HT1080 (cell line): ENCODE measurements at places on chromosomes 4 and X.
A peak's percentile ranks its signal among the peaks of the same experiment; 100 is the strongest.

DNA sequence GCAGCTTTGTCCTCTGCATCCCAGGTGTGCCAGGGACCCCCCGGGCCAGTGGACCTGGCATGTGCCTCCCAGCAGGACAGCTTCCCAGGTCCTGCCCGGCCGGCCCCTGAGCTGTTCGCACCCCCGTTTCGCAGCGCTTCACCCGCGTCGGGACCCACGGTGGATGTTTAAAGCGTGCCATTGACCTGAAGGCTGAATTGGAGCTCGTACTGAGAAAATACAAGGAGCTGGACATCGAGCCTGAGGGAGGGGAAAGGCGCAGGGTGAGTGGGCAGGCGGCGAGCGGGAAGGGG lies 7.9 kb downstream of the UVSSA start:
- no peak for DNase-seq

GRCh38 chr4:106614441-106614840 lies 245.9 kb upstream of the GIMD1 start:
- DNase-seq = no peak

DNA sequence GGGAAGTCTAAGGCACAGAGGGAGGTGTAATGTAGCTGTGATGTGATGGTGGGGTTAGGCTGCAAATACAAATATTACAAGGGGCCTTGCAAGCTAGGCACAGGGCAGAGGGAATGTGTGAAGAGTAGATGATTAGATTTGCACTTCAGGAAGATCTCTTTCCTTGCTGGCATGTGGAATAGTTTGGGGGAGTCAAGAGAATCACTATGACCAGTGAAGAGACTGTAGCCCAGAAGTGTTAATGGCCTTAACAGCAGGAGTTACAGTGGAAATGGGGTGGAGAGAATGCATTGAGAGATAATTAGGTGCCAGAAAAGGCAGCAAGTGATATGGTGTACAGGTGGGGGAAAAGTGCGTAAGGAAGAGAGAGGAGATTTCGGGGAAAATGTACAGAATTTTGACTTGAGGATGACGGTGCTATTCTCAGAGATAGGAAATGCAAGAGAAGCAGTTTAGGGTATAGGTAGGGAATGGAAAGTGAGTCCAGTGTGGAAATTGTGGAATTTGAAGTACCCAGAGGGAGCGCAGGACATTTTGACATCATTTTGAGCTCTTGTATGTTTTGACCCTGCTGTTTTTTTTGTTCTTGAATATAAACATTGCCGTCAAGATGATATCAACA lies 10.2 kb upstream of the TAPT1 start:
- no peak for DNase-seq

DNA sequence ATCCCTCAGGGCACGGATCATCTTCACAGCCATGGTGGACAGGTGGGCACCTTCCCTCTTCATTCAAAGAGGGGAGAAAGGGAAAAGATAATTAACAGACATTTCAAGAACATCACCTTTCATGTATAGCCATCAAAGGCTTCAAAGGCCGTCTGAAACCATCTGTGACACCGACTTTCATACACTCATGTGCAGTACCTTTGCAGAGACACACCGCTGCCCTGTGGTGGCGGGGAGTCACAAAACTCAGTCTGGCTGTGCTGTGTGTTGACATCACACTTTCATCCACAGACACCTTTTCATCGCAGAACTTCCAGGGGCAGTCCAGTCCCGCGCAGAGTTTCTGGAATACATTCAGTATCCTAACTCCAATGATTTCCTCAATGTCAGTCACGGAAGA lies 47.6 kb upstream of the MTNR1A start:
- DNase-seq = no peak

DNA sequence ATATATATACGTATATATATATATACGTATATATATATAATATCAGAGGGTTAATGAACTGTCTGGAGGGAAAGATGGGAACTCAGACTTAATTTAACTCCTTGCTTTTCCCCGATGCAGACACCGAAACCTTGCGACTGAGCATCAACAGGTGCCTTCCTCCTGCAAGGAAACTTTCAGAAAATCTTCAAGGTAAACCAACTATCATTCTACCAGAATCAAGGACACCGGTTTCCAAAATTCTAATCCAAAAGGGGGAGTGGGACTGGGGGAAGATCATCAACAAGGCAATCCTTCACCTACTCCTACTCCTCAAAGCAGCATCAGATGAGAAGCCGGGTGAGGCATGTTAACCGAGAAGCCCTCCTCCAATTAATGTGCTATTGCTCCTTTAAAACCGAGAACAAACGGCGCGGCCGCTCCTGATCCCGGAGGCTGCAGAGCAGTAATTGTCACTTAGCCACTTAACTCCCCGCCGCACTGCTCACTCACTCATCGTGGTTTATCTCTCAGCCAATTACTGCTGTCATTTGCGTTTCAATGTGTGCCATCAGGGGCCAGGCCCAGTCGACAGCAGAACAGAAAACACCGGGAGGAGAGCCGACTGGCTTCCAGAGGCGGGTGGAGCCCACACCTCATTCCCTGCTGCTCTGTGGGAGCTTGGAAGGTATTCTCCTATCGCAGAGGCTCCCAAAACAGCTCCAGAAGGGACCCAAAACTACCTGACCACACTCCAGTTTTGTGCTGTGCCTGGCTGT lies 61.7 kb downstream of the MAML3 start:
- peak; percentile 51 for DNase-seq

DNA sequence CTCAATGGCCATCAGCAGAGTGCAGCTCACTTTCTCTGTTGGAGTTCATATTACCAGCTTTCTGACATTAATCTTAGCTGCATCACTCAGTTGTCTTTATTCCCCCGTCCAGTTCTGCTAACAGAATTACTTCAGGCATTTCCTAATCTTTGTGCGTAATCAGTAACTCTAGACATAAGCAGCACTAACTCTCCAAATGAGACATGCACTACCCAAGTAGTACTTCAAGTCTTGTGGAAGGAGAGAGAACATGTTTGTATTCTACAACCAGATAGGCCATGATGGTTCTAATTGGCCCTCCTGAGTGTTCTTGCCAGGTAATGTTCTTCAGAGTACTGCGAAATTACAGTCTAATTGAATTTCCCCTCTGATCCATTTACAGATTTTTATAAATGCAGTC lies 448.5 kb upstream of the RPS6KA3 start:
- DNase-seq = no peak

- no peak for DNase-seq
These were observed 828 bp upstream of the BBS12 start for GRCh38 chr4:122731676-122732075.
